ENCODE measurements at places on chromosomes 16 and 17.

GRCh38 chr17:28953444-28954118 is 2.3 kb upstream of the PHF12 start:
- peak; percentile 19 for DNase-seq

DNA sequence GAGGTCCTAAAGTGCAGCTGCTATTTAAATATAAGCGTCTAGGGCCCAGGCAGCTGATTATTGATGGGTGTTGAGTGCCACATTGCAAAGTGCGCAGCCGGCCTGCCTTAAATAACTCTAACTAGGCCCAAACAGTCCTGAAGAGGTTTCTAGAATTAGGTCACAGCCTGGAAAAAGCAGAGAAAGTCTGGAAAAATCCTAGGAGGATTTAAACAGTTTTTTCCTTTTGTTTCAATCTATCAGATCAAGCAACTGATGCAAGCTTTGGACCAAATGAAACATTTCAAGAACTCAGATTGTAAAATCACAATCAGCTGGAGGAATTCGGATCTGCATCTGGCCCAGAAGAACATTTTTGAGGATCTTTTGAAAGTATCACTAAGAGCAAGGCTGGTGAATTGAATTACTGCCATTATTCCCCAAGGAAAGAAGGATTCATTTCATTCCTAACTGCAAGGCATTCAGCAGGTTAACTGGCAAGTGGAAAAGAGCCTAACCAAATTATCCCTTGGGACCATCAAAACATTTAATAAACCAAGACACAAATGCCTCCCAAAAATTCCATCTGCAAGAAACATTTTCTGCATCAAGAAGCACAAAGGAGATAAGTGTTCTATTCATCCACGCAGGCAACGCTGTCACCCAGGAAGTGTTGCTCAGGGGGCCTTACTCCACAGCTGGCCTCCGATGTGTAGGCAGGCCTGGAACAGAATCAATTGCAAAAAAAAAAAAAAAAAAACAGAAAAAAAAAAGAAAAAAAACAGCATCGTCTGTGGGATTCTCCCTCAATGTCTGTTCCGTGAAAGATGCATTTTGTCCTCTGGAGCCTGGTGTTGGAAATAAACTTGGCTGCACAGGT is 46.1 kb downstream of the IRX3 start:
- no peak for DNase-seq

DNA sequence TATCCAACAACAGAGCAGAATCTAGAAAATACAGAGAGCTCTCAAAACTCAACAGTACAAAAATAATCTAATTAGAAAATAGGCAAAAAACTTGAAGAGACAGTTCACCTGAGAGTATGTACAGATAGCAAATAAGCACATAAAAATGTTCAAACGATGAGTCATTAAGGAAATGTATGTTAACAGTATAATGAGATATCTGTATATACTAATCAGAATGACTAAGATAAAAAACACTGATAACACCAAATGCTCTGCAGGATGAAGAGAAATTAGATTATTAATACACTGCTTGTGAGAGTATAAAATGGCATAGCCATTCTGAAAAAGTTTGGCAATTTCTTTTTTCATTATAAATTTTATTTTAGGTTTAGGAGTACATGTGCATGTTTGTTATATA is 1307.6 kb upstream of the GOT2 start:
- no peak for DNase-seq

GRCh38 chr16:16137110-16137509 is 86.2 kb downstream of the ABCC6 start:
- no peak for DNase-seq

GRCh38 chr16:86992587-86992986 is 324.6 kb downstream of the C16orf95 start:
- DNase-seq: no peak

DNA sequence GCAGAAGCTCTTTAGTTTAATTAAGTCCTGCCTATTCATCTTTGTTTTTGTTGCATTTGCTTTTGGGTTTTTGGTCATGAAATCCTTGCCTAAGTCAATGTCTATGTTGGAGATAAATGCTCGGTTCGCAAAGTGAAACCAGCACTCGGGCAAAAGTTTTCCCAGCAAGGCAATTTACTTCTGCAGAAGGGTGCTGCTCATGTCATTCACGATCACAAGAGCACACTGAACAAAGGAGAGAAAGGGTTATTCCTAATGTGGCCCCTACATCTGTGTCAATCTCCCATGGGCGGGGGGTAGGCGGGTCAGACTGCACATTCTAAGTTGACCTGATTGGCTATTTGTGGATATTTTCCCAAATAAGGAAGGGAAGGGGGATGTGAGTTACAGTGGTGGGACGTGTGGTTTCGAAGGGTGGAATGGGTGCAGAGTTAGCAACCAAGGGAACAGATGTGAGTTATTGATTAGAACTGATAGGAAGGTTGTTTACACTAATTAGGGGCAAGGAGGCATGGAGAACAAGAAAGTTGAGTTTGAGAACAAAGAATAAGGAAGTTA is 23.0 kb downstream of the ATF7IP2 start:
- no peak for DNase-seq

GRCh38 chr16:89277641-89278341 is 60.3 kb downstream of the ZNF778 start:
- DNase-seq: no peak

DNA sequence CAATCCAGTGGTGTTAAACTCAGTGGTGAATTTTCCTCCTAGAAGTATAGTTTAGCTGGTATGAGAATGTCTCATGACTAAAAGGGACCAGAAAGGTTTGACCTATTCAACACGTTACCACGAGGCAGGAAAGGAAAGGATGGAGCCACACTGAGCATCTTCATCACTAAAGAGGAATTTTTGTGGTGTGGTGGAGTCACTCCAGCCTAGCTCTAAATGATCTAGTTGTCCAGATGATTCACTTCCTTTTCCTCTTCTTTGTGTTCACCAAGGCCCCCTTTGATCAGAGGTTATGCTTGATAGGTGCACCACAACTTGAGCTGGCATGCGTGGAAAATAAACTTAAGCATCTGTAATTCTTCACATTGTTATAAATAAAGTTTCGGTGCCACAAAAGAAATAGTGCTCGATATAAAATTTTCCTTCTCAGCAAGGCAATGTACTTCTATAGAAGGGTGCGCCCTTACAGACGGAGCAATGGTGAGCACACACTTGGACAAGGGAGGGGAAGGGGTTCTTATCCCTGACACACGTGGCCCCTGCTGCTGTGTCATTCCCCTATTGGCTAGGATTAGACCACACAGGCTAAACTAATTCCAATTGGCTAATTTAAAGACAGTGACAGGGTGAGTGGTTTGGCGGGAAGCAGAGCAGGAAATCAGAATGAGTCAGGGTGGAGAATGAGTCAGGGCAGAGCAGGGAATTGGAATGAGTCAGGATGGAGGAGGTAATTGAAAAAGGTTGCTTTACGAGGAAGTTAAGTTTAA is 254.6 kb downstream of the HS3ST3A1 start:
- no peak for DNase-seq

DNA sequence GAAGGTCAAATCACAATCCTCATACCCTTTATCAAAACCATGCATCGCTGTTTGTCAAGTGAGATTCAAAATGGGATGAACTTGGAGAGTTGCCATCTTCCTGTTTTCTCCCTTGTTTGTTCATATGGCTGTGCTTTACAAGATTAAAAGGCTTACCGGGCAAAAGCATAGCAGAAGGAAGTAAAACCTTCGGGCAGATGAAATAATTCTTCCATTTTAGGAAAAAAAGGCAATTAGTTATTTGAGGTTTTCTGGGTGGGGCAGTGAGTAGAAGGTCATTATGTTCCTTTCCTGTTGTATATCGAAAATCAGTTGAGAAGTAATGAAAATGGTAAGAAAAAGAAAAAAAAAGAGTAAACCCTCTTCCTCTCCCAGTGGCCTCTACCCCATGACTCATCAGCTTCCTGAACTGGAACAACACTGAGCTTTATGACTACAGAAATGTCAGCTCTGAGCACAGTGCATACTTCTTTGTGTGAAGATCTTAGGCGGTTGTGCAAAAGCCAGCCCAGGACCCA is 369.2 kb downstream of the CDH13 start:
- no peak for DNase-seq

DNA sequence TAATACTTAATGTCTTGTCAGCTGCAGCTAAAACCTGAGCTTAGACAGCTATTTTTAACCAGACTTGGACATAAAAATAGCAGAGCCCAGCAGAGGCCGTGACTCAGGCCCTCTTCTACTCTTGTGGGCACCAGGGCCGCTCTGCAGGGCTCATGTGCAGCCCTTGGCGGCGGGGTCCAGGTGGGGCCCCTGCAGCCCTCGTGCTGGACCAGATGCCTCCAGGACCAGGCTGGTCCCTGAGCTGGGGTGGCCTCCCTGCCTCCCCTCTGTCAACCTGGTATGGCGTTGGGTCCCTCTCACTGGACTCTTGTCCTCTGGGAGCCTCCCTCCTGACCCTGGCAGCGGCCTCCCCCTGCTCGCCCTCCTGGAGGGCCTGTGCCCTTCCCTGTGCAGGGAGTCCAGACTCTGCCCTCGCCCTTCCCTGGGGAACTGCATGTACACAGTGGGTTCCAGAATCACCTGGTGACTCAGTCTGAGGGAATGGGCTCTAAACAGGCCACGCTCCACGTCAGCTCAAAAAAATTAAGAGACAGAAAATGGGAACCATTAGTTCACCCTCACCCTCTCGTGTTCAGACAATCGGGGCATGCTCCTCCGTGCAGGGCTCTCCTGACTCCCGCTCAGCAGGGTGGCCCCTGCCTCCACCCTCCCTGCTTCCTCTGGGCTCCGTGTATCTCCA is 9.7 kb downstream of the CDK5R1 start:
- no peak for DNase-seq

DNA sequence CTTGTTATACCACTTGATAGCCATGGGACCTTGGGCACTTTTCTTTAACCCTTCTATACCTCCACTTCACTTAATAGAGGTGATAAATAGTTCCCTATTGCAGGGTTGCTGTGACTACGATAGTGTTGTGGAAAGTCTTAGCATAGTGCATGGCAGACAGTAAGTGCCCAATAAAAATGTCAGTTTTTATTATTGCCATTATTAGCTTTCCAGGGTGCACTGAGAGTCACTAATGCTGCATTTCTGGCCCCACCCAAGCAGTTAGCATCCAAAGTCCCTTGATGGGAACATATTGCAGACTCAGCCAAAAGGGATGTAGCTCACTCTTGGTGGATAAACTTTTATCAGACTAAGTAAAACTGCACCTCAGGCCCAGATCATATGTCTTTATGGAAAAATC is 41.5 kb upstream of the TEKT3 start:
- DNase-seq: no peak

DNA sequence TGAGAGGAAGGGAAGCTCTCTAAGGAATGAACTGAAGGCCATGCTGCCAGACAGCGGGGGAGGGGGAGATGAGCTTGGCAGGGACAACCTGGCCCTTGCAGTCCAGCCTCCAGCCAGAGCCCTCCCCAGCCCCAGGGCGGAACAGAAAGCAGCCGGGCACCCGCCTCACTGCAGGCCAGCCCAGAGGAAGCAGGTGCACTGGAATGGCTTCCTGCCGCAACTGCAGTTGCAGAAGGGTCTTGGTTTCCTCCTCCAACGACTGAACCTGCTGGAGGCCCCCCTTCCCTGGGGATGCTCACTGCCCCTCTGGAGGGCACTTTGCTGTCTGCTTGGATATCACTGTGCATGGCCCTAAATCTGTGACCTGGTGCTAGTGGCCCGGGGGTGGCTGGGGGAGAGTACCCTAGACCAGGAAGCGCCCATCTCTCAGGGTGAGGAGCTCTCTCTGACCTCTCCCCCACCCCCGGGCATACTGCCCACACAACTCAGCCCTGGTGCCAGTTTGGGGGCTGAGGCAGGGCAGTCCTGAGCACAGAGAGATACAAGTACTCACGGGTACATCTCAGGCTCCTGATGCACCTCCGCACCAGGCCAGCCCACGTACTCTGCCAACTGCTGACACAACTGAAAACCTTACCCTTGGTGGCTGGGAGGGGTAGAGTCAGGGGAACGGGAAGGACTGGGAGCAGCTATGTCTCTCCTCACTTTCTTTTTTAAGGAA is 41.1 kb downstream of the MYO18A start:
- DNase-seq: no peak

GRCh38 chr17:57016764-57017116 is 38.8 kb downstream of the SCPEP1 start:
- no peak for DNase-seq

- no peak for DNase-seq
These were observed 6.3 kb downstream of the ACSF3 start for GRCh38 chr16:89099905-89100304.

DNA sequence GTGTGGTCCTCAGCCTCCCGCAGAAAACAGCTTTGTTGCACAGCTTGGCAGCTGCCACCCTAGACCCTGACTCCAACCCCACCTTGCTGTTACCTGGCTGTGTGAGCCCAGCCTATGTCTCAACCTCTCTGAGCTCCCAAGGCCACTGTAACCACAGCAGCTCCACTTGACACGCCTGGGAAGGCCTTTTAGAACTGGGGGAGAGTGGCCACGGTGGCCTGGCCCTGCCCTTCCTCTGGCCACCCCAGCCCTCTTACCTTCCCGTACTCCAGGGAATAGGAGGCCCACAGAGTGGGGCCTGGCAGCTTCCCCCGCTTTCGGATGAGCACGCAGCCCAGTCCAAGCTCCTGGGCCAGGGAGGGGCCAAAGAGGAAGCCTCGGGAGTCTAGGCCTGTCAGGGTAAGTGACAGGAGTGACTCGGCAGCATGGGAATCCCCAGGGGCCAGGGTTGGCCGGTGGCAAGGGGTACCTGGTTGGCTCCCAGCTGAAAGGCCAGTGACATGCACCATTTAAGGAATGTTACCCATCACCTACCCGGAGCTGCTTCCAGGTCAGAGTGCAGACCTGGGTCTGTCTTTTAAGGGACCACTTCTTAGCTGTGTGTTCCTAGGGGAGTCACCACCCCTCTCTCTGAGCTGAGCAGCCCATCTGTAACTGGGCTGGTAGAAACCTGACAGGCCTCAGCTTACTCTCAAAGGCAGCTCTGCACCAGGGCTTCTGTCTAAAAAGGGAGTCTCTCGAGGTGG is 1.4 kb downstream of the APRT start:
- DNase-seq: no peak

DNA sequence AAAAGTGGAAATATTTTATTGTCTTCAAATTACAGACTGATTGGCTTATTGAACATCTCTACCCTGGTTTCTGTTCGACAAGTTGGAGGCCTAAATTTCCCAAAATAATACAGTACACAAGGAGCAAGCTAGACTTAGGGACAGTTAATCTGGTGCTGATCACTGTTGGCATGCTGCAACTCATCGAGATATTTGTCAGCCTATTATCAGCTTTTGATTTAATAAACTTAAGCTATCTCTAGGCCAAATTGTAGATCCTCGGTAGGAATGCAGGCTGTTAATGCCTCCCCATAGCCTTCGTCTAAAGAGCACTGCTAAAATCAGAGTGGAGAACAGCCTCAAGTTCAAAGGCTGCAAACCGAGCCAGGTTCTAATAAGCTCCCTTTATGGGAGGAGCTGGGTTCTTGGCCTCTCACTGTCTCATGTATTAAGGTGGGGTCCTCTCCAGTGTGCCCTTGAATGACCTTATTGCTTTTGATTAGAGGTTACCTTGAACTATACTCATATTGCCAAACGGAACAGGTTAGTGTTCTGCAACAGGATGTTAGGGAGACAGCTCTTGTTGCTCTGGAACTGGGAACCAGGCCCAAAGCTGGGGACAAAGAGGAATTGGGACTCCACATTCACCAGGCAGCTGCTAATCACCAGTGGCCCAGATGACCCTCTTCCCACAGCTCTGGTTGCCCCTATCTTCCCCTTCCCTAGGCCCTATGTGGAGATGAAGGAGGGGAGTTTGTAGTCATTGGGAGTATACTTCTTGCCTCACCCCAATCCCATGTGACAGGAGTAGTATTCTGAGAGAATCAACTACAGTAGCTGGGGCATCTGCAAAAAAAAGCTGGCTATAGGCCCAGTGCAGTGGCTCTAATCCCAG is 69.5 kb upstream of the NOL11 start:
- no peak for DNase-seq
